ENCODE measurements at places on chromosomes 1 and 21.

DNA sequence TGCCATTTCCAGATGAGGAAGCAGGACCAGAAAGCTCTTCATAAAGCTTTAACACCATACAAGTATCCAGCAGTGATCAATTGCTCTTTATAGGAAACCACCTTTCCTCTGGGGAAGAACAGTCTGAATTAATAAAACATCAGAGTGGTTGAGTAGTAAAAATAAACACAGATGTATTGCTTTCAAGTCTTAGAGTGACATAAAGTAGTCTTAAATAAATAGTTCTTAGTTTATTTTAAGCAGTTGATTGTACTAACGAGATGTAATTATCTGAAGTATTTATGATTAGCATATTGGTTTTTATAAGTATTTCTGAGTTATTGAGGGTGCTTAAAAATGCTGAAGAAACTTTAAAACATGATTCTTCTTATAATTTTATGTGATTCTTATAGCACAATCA is 67.0 kb downstream of the PRKAA2 start:
- no peak for DNase-seq

DNA sequence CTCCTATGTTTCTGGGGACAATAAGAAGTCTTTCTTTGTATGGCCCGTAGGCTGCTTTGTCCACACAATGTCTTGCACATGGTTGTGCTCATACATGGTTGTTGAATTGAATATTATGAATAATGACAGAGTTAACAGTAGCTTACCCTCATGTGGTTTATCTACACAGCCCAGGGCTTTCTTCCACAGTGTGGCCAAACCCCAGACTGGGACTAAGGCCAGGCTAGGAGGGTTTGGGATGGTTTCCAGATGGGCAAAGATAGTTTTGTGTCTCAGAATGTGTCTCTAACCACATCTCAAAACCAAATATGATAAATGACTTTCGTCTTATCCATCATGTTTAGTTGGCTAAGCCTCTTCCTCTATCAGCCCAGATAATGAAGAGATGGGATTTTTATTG is 65.2 kb downstream of the CACNA1E start:
- DNase-seq, result no peak

DNA sequence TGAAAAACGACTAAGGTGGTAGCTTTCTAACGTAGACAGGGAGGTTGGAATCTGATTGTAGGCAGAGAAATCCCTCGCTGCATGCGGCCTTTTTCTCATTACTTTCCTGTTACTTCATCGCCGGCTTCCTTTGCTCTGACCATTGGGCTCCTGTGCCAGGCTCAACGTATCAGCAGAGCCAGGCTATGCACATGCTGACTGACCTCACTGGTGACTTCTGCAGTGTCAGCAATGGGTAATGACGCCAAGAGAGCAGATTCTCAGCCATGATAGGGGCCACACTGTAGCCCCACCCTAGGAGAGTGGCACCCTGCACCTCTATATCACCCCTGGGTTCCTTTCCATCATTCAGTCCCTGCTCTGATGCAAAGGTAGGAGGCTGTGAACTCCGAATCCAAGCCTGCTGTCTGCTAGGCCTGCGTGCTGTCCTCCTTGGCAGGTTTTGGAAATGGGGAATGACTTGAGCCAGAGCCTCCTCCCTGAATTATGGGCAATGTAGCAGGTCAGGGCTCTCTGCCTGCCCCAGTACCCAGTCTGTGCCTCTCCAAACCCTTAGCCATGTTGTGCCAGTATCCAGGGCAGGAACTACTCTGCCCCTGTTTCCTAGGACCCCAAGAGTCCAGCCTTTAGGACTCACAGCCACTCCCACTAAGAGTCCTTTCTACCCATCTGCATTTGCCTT is 11.4 kb downstream of the PPFIA4 start:
- no peak for DNase-seq

DNA sequence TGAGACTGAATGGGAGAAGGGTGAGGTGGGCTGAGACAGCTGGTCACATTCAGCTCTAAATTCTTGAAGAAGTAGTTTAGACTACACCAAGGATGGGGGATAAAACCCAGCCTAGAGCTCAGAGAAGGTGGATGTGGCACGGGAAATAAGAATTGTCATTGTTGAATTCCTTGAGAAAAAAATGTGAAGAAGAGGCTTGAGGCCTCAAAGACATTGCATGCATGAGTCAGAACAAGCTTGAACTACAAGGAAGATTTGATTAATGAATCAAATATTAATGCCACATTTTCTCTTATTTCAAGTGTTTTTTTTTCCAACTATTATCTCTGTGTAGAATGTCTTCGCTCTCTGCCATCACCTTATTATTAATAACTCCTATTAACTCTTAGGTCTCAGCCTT is 58.9 kb downstream of the MAP3K7CL start:
- no peak for DNase-seq

DNA sequence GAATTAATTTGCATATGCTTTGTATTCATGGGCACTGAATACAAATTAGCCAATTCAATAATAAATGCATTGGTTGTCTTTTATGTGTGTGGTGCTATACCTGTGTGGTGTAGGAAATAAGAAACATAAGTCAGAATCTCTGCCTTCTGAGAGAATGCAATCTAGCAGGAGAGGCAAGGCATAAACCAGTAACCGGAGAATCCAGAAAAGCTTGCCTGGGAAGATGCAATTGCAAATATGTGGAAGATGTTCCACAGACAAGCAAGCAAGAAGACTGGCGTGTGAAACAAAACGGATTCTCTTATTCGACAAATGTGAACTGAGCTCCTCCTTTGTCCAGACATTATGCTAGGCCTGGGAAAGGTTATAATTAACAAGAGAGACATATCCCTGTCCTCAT is 134.3 kb downstream of the NR5A2 start:
- DNase-seq, result no peak

DNA sequence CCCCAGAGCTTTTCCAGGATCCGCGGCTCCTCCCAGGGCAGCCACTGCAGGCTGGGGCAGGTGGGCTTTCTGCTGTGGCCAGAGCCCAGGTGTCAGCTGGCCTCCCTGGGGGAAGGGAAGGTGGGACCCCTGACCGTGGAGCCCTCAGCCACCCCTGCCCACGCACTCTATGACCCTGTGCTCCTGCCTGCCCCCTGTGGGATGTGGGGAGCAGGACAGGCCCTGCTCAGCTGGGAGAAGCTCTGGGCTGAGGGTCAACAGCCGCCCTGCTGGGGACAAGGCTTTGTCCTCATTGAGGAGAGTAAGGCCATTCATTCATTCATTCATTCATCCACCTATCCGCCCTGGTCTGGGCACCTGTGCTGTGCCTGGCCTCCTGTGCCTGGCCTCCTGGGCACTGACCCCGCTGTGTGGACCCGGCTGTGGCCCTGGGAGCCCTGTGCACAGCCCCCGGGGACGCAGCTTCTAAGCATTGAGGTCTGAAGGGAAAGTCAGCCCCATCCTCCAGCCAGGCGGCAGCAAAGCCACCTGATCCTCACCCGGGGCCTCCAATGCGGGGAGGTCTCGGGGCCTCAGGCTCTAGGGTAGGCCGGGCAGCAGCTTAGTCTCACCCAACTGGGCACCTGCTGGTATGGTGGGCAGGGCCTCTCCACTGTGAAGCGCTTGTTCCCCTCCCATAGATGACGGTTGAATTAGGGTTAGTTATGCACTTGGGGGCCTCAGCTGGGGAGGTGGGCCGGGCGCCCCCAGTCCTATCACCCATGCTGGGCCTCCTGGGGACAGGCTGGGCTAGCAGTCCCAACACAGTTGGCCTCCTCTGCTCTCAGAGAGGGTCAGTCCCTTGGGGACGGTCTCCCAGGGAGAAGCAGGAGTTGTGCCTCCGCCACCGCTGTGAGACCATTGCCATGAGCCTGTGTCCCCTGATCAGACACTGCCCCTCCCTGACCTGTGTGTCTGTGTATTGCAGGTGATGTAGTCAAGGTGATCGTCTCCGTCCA is 6.0 kb downstream of the TNFRSF14 start:
- DNase-seq, result no peak

- DNase-seq, result no peak
Observed at GRCh38 chr1:94935476-94935875, 8.6 kb upstream of the CNN3 start.

DNA sequence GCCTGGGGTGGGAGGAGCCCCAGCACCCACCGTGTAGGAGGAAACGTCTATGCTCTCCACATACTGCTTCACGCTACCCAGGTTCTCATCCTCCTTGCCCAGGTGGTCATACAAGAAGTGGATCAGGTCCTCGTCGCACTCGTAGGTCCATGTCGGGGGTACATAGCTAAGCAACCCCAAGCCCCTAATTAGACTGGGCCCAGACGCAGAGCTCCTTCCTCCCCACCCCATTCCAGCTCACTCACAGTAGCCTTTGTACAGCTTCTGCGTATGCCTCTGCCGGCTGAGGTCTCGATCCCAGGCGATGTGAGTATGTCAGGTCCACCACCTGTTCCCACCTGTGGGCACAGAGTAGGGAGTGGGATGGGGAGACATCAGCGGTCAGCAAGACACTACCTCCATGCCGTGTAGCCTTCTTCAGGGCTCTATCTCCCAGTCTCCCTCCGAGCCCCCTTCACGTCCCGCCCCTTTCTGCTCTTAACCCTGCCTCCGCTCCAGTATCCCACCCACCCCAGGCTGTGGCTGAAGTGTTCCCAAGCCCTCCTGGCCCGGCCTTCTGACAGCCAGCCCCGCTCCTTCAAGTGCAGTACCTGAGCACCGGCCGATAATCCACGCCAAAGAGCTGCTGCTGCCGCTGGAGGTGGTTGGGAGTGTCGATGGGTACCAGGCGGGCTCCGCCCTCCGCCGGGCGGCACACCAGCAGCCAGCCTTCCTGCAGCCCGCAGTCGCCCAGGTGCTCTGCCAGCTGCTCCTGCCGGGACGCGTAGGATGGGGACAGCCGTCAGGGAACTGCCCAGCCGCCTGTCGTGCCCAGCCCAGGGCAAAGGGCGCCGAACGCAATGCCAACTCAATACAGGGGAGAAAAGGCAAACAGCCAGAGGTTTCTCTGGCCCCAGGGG is 919 bp downstream of the HECTD3 start:
- DNase-seq, result no peak

DNA sequence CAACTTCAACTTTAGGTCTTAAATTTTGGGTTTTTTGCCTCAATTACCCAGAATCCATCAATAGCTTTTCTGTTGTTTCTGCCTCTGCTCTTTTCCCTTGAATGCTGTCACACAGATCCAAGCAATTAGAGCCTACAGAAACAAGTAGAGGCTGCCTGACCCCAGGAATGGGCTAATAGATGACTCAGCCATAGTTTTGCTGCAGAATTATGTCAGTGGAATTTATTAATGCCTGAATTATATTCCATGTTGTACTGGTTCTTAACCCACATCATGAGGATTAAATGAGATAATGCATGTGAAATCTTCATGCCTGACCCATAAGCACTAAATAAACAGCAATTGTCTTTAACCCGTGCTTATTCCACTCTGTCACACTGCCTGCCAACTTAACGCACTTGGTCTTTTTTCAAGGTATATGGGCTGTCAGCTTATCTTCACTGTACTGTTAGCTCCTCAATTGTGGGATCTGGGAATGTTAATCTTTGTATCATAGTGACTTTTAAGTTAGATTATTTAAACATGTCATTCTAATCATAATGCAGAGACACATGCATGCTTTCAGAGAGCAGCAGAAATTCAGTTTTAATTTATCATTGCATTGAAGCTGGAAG is 213.3 kb downstream of the ROR1 start:
- DNase-seq, result no peak

DNA sequence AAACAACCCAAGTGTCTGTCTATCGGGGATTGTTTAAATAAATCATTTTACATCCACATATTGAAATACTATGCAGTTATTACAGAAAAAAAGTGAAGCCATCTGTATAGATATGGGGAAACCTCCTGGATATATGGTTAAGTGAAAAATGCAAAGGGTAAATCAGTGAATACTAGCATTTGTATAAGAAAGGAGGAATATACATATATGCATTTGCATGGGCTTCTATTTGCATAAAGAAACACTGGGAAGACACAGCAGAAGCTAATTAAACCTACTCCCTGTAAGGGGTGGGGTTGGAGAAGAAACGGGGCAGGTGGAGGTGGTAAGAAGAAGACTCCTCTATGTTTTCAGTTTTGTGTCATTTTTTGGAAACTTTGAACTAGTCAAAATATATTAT is 16.6 kb upstream of the KIRREL1 start:
- DNase-seq, result no peak

GRCh38 chr1:8020032-8020431 is 6.1 kb downstream of the ERRFI1 start:
- no peak for DNase-seq

- DNase-seq, result no peak
Observed at GRCh38 chr1:119893238-119893791, 3.0 kb downstream of the ADAM30 start.

- DNase-seq, result no peak
Observed at GRCh38 chr1:111422546-111423391, 4.8 kb downstream of the OVGP1 start.

DNA sequence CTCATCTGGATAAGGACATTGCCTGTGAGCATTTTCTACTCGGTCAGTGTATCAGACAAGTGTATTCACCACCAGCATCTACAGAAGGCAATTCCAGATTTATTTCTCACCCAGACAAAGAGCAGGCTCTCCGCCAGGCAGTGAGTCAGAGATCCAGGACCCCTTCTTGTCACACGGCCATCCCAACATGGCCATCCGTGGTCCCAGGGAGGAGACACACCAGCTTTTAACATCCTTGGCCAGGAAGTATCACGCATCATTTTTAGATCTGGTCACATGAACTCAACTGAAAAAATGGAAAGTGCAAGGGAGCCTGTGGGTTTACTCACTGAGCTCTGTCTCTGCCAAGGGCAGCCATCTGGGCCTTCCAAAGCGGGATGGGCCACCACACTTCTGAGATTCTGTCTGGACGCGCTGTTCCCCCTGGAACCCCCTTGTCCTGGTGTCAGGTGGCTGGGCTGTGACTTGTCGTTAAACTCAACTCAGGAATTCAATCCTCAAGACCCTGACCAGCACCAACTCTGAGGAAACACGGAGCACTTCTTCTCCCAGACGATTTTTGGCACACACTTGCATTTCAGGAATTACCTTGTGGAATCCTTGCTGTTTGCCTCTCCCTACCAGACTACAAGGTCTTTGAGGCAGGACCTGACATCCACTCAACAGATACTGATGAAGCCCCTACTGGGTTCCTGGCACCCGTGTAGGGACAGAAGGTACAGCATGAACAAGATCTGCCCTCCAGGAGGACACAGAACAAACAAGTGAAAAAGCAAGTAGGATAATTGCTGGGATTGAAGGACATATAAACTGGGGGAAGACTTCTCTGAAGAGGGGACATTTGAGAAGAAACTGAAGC is 21.6 kb upstream of the CCSAP start:
- DNase-seq, result no peak

- DNase-seq, result no peak
Observed at GRCh38 chr1:21027805-21028204, 148.9 kb downstream of the EIF4G3 start.

Measured in CD4-positive, alpha-beta T cell treated with Interleukin-15 for 1 hour (primary cell).